Osteoblast (primary cell): ENCODE measurements at places on chromosomes 3 and 15. TPM values are rescaled to one million over a fixed set of nuclear protein-coding genes. Genes with fewer than 3 reads are reported as not detected.

DNA sequence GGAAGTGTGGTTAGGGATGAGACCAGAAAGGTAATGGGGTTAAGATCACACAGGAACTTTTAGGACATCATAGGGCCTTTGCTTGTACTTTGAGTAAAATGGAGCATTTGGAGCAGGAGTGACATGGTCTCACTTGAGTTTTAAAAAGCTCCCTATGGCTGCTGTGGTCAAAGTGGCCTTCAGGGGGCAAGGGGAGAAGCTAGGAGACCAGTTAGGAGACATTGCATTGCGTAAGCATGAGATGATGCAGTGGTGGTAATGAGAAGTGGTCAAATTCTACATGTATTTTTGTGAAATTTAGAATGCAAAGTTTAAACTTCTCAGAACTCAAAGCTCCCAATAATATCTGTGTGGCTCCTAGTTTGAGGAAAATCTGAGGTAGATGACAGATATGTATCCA is 27.9 kb downstream of the MED12L start:
- DNase-seq: no peak

DNA sequence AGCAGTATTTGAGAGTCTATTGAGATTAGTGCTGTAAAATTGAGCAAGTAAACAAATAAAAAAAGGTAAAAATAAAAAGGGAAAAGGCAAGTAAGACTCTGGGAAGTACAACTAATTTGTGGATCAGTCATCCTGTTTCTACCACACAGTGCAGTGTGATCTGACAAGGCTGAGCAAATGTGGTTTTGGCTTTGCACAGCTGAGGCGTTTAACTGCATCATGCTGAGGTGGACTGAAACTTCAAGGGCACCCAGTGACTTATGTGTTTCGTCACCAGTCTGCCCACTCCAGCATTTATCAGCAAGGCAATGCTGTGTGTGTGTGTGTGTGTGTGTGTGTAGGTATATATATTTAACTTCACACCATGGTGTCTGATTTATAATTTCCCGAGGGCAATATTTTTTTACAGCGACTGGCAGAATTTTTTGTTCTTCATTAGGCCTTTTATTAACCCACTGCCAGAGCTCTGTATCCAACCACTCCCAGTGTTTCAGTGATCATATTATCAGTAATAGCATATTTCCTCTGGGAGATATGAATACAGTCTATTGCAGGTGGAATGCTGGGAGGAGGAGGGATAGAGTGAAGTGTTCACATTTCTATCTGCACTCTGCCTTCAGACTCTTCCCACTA is 131.5 kb upstream of the SATB1 start:
- DNase-seq: no peak

DNA sequence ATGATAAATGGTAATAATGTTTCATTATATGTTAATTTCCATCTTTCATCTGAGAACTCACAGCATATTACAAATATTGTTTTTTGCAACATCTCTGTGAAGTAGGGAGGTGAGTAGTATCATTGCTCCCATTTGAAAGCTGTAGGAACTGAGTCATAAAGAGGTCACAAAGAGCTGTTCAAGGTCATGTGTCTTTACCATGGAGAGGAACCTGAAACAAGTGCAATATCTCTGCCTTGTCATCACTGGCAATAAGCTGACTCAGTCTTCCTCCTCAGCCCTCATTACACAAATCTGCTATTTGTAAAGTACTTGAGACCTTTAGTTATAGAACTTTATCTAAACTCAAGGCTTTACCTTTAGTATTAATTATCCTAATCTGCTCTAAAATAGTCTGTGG is 4.4 kb upstream of the ATP13A4 start:
- DNase-seq: no peak

GRCh38 chr3:48617559-48617958 is 4.0 kb downstream of the TMEM89 start:
- peak; percentile 45 for DNase-seq

- DNase-seq: peak; percentile 98
Measured at GRCh38 chr3:194633349-194634004, at the start of gene TMEM44. TSS of gene TMEM44 (minus strand) at chr3:194633419. CDS start at chr3:194633215, 204 bp downstream.

- DNase-seq: no peak
Measured at GRCh38 chr15:68379058-68379758, 52.8 kb downstream of the ITGA11 start.

- no peak for DNase-seq
Measured at GRCh38 chr15:54789376-54789775, 407.4 kb downstream of the RSL24D1 start.

DNA sequence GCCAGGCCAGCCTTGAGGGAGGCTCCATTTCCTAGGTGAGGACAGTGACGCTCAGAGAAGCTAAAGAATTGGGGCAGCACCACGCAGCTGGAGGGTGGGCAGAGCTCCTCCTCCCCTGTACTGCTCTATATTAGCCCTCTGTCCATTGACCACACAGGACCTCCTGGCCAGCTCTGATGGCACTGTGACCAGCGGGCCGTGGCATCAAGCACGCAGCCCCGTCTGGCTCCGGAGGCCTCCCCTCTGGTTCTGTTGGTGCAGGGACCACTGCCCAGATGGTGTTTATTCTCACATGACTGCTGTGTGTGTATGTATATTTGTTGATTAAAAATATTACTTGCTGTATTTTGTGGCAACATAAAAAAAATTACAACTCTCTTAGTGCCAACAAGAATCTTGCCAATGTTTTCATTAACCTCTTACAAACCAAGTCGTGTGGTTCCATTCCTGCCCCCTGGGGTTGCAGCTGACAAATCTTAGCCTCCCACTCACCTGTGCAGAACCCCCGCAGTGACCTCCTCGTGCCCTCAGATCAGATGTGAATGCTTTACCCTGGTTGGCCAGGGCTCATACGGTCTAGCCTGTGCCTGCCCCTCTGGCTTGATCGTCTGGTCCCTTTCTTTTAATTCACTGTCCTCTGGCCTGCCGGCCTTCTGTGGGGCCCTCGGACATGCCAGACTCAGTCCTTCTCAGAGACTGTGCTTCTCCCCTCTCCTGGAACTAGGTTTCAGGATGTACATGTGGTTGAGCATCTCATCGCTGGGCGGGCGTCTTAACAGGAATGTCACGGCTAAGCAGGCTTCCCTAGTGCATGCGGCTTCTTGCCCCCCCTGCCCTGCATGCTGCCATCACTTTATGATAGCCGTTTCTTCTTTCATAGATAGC is 14.8 kb downstream of the CHCHD6 start:
- DNase-seq: no peak

- no peak for DNase-seq
Measured at GRCh38 chr3:181454451-181455027, 257.2 kb upstream of the SOX2 start.

GRCh38 chr3:64209866-64210621 is 15.2 kb downstream of the PRICKLE2 start:
- DNase-seq: peak; percentile 36

DNA sequence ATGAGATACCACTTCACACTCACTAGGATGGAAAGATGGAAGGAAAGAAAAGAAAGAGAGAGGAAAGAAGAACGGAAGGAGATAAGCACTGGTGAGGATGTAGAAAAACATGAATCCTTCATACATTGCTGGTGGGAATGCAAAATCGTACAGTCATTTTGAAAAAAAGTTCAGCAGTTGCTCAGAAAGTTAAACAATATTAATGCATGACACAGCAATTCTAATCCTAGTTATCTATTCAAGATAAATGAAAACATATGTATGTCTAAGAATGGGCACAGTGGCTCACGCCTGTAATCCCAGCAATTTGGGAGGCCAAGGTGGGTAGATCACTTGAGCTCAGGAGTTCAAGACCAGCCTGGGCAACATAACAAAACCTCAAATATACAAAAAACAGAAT is 59.1 kb downstream of the SENP7 start:
- no peak for DNase-seq

DNA sequence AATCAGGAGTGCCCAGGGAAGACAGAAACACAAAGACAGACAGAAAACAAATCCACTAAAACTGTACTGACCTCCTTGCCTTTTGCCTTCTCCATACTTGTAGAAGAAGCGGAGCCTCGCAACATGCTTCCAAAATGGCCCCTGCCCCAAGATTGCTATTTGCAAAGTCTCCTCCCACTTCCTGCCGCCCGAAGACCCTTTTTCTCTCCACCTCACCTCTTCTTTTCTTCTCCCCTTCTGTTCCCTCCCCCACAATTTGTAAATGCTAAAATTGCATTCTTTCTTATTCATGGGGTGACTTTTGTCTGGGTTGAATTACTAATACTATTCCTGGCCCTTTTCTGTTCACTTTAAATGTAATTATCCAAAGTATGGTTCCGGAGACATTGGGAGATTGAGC is at the start of gene DPPA4:
Gene DPPA4, minus strand, starts transcription at position 154 of the 400 bp plus-strand sequence. Its CDS starts 29 bp downstream, at position 125.
- DNase-seq: no peak

GRCh38 chr3:180764481-180764880 is 85.2 kb upstream of the CCDC39 start:
- no peak for DNase-seq

- DNase-seq: no peak
Measured at GRCh38 chr3:101938262-101938847, 89.0 kb downstream of the NFKBIZ start.

- DNase-seq: peak; percentile 21
Measured at GRCh38 chr3:73484656-73485248, 140.0 kb downstream of the PDZRN3 start.

GRCh38 chr3:50483374-50483773 is 20.1 kb downstream of the CACNA2D2 start:
- no peak for DNase-seq

DNA sequence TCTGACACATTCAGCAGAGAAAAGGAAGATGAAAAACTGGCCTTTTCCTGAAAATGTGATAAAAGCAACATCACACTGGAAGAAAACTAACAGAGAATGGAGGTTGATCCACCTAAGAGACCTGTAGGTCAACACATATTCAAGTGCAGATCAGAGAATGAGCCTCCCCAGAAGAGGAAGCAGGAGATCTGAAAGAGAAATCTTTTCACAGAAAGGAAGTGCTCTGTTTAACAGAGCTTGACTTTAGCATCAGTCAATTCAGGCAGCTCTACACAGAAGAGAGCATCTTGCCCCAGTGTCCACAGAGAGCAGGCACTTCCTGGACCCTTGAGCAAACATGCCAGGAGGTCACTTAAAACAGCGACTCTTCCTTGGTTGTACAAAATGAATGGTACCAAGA is 655.4 kb upstream of the GBE1 start:
- no peak for DNase-seq

GRCh38 chr3:195076981-195077610 is 193.9 kb downstream of the XXYLT1 start:
- peak; percentile 86 for DNase-seq

- peak; percentile 96 for DNase-seq
Measured at GRCh38 chr15:89442671-89443307, 53.6 kb downstream of the RHCG start.

DNA sequence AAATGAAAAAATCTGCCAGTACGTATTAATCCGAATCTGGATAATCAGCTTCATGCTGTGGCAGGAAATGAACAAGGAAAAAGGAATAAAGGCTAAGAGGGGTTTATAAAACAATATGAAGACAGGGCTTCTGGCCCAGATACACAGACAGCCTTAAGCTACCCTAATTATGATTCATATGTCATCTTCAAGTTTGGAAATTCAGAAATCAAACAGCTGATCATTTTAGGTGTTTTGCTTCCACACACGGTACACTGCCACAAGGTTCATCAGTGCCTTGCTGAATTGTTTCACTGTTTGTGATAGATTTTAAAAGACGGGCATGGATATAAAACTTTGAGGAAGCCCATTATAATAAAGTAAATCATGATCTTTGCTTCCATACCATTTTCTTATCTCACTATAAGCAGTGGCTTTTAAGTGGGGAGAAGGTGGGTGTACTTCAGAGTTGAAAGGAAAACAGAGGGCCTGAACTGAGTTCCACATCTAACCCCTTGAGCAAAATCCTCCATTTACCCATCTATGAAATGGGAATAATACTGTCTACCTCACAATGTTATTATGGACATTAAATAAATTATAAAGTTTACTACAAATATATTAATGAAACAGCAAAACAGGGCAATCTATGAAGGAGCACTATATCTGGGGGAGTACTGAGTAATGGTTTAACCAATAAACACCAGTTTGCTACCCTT is 15.7 kb downstream of the GTPBP8 start:
- DNase-seq: no peak

DNA sequence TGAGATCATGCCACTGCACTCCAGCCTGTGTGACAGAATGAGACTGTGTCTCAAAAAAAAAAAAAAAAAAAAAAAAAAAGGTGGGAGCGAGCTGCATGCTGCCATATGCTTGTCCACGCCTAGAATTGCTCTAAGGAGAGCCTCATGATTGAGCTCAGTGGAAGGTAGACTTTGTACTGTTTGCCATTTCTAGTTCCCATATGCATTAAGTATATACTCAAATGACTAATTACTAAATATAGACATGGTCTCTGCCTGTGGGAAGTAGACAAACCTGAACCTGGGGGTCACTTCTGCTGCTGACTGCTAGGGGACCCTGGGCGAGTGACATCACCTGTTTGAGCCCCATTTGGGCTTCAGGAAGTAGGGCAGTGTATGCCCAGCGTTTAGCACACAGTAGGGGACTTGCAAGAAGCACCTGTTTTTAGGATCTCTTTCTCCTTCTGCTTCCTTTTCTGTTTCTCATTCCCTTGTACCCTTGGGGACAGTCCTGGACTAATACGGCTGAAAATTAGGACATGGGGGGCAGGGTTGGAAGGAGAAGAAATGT is 27.2 kb downstream of the PRKCD start:
- peak; percentile 34 for DNase-seq

KBTBD8 gene
- 1.1 and 3.8 TPM in 2 replicates for total RNA-seq

GOLGA8K gene
- total RNA-seq: 0.29 and 0.36 TPM in 2 replicates

MYZAP gene
- under 0.01 TPM in 1 of 2 replicates, not detected in the other for total RNA-seq

ANKDD1A gene
- 3.8 and 6.2 TPM in 2 replicates for total RNA-seq

PSMD6 gene
- 76.7 and 77.5 TPM in 2 replicates for total RNA-seq
